Effector CD4-positive, alpha-beta T cell (primary cell): ENCODE measurements at places on chromosomes 11 and 22.

DNA sequence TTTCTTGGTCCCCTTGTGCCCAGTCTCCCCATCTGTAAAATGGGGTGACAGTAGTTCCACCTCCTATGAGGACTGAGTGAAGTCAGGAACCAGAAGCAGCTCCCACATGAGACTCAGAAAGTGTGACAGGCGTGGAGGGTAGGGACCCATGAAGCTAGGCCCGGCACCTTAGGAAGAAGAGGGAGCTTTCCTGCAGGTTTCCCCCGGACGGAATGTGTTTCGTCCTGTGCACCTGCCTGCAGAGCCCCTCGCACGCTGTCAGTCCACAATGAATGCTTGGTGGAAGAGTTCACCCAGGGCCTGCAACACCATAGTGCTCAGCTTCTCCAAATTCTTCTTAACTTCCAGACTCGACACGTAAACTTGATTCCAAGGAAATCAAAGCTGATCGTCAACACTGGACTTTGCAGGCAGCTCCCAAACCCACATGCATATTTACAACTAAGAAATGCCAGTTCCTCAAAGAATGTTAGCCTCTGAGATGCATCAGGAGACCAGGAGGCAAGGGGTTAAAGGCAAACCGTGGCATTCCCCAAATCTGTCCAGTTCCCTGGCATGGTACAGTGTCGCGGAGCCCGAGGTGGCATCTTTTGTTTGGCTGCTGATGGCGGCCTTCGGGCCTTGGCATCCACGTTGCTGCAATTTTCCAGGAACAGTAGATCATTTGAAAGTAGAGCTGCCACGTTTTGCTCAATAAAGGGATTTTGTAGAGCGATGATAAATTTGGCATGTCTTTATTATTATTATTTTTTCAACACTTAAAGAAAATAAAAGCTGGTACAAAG is 15.4 kb downstream of the LRP5 start:
- no peak for DNase-seq

GRCh38 chr11:10973416-10973815 is 115.6 kb upstream of the ZBED5 start:
- DNase-seq, result no peak

- no peak for DNase-seq
Measured at GRCh38 chr22:23278883-23279675, 98.8 kb downstream of the BCR start.

GRCh38 chr11:67275606-67276409 is 9.5 kb downstream of the GRK2 start:
- no peak for DNase-seq

DNA sequence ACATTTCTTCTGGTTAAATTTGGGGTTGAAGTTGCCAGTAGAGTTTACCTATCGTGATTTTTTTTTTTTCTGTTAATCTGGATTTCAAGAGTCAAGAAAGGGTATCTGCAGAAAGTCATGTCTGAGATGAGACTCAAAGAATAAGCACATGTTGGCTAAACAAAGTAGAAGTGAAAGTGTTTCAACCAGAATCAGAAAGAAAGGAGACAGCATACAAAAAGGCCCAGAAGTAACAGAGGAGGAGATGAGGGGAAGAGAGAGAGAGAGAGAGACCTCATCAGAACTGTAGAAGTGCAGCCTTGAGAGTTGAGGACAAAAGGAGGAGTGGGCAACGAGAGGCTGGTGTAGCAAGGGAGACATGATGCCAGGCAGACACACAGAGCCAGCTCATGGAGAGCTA is 54.9 kb downstream of the SVIP start:
- DNase-seq, result no peak

DNA sequence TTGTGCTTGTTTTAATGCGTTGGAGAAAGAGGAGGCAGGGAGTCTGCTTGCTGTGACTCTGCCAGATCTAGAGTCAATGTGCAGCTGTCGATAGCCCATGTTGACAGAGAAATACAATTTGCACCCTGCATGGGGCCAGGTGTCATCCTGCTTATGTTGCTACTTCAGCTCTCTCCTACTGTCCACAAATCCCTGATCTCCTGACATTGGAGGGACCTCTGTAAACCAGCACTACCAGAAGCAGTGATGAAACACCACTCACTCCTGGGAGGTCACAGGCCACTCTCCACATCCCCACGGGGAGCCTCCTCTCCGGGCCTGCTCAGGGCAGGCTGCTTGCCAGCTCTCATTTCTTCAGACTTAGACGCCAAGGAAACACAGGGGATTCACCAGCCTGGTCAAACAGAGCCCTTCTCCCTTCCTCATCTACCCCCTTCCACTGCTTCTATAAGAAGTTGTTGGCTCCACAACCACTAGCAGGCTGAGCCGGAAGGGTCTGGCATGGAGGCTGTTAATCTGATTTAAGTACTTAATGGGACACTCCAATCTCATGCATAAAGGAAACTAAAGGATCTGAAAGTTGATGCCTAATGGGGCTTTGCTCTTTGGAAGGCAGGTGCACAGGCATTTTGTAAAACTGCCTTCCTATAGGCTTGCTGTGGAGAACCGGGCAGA is 29.9 kb upstream of the CSNK2A3 start:
- DNase-seq, result no peak

DNA sequence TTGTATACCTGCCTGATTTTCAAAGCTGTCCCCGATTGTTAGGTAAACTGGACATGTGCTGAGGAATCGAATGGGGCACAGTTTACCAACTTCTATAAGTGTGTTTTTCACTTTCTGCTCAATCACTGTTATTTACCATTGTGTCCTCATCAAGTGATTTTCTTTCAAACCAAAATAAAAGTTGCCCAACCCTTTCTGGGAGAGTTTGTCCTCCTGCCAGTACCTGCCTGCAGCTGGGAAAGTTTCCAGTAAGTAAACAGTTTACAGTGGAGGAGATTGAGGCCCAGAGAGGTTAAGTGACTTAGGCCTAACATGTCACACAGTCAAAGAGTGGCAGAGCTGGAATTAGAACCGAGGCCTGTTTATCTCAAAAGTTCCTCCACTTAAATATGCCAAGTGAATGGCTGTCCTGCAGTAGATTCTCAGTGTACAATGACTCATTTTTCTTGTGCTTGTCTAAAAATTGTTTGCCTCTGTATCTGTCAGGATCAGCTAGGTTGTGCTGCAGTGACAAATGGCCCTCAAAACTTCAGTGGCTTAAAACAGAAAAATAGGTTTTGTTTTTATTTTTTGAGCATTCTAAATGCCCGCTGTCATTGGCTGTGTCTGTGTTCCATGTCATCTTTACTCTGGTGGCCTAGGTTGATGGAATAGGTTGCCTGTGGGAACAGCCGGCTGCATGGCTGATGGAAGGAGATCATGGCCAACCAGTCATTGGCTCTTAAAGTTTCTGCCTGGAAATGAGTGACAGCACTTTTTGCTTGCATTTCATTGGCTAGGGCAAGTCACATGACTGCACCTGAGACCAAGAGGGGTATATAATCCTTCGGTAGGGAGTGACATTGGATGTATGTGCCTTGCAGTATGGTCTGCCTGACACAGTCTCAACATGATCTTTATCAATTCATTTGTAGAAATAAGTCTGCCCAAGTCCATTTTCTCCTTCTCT is 61.8 kb upstream of the CRYBB3 start:
- DNase-seq, result no peak

DNA sequence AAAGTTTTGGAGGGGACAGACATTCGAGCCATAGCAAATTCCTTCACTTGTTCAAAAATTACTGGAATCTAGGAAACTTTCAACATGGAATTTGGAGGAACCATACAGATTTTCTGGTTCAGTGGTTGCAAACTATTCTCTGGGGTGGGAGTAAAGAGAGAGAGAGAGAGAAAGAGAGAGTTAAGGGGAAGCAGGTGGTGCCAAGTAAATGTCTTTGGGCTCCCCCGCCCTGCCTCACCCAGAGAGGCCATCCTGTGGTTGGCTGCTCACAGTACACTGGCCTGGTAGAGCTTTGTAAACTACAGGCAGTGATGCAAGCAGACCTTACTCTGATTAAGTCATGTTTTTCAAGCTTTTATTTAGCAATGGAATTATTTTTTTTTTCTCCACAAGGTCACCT is 82.6 kb downstream of the ADAMTS15 start:
- DNase-seq, result no peak

DNA sequence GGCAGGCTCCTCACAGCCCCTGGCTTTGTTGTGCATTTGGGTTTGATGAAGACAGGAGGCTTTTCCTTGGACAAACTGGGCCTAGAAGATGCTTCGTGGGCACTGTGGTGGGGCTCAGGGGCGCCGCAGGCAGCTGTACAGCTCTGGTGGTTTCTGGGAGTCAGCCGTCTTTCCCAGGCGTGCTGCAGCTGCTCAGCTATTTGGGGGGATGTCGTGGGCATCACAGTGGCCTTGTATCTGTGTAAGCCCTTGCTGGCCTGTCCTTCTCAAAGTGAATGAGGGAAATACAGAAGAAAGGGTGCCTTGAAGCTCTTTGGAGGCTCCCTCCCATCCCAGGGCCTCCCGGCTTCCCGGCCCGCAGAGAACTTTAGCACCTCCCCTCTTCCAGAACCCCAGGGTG is 89.5 kb downstream of the TBC1D22A start:
- DNase-seq, result no peak

GRCh38 chr22:49551897-49552614 is 275.6 kb downstream of the BRD1 start:
- no peak for DNase-seq

DNA sequence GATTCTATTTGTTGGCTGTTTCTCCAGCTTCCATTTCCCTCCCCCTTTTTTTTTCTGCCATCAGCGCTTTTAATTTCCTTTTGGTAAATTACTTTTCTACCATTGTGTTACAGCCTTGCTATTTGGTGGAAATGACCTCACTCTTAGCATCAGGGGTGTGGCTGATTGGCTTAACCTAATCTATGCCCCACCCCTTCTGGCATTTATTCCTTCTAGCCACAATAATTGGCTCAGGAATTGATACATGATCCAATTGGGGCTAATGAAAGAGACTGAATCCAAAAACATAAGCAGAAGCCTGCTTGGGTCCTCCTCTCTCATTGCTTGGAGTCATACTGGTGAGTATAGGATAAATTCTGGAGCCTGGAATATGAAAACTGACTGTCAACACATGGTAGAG is 402.4 kb upstream of the LRRC4C start:
- DNase-seq, result no peak

DNA sequence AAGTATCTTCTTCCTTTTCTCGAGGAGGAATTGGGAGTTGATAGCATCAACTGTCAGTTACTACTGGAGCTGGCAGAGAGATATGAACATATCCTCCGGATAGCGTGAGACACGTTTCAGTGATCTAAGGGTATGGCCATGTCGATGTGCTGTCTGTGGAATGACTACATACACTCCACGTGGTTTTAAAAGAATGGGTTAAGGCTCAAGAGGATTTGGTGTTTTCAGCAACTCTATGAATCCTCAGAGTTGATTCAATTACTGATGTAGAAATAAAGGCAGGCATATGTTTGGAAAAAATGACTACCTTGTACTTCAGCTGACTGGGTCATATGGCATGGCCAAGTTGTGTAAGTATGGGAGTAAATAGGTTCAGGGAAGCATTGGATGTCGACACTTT is 22.9 kb downstream of the MMP13 start:
- DNase-seq, result no peak

DNA sequence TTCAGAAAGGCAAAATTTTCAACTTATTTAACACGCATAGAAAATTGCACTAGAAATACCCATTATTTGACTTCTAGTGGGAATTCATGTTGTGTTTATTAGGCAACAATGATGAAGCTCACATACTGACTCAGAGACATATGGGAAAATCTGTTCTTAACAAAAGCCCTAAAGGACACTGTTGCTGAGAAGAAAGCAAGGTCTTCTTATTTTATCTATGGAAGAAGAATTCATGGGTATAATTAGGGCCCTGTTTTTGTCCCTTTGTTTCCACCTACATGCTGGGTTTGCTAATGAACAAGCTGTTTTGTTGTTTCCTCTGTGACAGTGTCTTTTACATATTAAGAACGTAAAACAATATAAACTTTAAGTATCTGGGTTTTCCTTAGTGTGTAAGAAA is 606.7 kb upstream of the ARHGAP42 start:
- DNase-seq, result no peak

- DNase-seq, result no peak
Measured at GRCh38 chr11:15851051-15851498, 505.3 kb downstream of the SOX6 start.

DNA sequence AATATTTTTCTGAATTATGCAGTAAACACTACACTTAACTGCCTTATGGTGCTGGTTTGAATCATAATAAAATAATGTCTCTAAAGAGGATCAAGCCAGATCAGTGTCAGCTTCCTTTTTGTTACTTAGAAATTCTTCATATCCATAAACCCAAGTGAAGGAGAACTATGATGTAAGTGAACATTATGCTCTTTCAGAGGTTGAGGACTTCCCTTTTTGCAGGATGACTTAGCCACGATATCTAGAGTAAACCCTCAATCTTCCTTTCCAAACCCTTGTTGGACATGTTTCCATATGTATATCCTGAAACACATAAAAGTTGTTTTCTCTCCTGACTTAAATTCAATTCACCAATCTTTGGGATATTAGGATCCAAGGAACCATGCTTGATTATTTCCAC is 19.1 kb downstream of the OR8D1 start:
- DNase-seq, result no peak

- DNase-seq, result no peak
Measured at GRCh38 chr22:21707677-21708076, 27.9 kb downstream of the YPEL1 start.

GRCh38 chr22:48096851-48097665 is 1334.6 kb downstream of the TBC1D22A start:
- no peak for DNase-seq

DNA sequence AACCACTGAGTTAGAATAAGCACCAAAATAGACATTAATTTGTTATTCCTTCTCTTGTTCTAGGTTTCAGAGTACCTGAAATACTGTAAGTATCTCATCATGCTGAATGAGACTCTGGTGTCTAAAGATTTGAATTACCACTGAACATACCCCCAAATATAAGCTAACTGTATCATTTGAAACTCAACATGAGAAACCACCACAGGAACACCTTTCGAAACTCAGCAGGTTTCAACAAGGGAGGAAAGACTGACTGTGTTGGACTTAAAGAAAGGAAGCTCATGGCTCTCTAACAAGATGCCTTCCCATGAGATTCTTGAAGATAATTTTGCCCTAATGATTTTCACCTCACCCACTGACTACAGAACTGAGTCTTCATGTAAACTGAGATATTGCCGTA is 37.0 kb downstream of the PRCP start:
- DNase-seq, result no peak

DNA sequence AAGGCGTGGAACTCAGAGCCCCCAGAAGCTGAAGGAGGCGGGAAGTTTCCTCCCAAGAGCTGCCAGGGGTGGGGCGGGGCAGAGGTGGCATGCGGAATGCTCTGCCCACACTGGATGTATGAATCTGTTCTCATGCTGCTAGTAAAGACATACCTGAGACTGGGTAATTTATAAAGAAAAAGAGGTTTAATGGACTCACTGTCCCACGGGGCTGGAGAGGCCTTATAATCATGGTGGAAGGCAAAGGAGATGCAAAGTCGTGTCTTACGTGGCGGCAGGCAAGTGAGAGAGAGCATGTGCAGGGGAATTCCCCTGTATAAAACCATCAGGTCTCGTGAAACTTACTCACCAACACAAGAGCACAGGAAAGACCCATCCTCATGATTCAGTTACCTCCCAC is 57.6 kb downstream of the SMIM38 start:
- no peak for DNase-seq

GRCh38 chr11:27705873-27706820 is 5.9 kb upstream of the BDNF start:
- no peak for DNase-seq

- no peak for DNase-seq
Measured at GRCh38 chr11:35281169-35281688, 138.1 kb downstream of the SLC1A2 start.

GRCh38 chr11:48001438-48002021 is 21.2 kb downstream of the PTPRJ start:
- peak; percentile 81 for DNase-seq

GRCh38 chr11:106012744-106013143 is 9.3 kb downstream of the MSANTD4 start:
- DNase-seq, result no peak
